ENCODE measurements at places on chromosomes 4 and X.

GRCh38 chr4:69876071-69876470, 16.1 kb upstream of the SULT1E1 start:
- DNase-seq: no peak

DNA sequence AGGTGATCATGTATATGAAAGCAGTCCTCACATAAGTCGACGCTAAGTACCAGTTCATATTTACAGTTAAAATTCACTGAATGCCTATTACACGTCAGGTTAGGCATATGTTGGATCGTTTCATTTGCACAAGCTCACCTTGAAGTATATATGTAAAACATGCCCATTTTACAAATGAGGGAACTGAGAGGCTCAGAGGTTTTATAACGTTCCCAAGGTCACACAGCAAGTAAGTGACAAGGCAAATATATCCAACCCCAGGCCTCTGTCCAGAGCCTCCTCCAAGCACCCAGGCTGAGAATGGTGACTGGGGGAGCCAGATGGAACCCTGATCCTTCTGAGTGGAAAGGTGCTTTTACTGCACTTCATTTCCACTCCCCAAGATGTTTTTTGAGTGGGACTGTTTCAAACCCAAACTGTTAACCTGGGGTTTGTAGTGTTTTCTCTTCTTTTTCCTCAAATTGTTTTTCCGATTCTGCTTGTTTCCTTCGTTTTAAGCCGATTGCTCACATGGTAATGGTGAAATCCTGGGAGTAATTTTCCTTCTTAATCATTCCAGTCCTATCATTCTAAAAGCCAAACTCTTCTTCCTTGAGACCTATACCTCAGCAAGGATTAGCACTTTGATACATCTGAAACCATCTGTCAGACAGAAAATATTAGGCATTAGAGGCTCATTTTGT, 791 bp downstream of the SMIM20 start:
- DNase-seq: no peak

DNA sequence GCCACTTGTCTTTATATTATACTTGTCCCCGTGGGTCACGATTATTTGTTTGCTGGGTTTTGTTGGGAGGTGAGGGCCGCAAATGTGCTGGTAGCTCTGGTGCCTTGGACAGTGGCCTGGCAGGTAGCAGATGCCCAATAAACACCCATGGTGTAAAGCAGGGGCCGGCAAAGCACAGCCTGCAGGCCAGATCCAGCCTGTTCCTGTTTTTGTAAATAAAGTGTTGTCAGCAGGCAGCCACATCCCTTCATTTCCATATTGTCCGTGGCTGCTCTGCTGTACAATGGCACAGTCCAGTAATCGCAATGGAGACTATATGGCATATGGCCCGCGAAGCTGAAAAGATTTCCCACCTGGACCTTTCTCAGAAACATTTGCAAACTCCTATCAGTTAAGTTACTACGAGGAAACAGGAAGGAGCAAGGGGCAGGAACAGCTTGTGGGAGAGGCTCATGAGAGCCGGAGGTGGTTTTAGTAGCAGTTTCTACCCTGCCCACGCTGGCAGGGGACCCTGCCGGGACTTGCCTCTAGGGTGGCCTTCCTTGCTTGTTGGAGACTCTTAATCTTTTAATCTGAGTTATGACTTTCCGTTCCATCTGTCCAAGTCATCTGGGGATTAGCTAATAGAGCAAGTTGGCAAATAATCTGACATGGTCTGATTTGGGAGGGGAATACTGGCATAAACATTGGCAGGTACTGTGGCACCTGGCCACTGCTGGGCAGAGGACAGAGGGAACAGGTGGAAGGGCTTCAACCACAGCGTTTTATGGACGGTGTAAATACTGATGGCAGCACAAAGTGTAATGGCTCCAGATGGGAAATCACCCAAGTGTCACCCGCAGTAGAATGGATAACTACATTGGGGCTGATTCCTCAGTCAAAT, 19.6 kb downstream of the CLCN4 start:
- DNase-seq: no peak

DNA sequence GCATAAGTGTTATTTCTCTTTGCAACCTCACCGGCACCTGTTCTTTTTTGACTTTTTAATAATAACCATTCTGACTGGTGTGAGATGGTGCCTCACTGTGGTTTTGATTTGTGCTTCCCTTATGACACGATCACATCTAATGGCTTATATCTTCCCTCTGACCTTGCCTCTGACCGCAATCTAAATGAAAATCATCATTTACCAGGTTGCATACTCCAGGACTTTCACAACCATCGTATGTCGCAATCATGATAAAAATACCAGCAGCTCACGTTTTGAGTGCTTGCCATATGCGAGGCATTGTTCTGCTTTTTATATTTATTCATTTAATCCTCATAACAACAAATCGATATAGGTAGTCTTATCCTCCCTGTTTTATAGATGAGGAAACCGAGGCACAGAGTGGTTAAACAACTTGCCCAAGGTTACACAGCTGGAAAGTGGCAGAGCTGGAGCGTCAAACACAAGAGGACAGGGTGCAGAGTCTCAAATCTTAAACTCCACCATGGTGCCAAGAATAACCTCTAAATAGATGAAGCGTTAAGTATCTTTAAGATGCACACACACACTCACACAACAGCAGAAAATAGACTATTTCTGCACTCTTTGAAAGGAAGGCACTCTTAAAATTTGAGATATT, 102.2 kb downstream of the SEL1L3 start:
- DNase-seq: no peak

- no peak for DNase-seq
Measured at GRCh38 chrX:24248042-24248441, 65.8 kb downstream of the SUPT20HL2 start.

GRCh38 chr4:96240041-96240440, 400.1 kb downstream of the PDHA2 start:
- DNase-seq: no peak

- peak; percentile 56 for DNase-seq
Measured at GRCh38 chr4:85498068-85498733, 23.3 kb downstream of the ARHGAP24 start.

DNA sequence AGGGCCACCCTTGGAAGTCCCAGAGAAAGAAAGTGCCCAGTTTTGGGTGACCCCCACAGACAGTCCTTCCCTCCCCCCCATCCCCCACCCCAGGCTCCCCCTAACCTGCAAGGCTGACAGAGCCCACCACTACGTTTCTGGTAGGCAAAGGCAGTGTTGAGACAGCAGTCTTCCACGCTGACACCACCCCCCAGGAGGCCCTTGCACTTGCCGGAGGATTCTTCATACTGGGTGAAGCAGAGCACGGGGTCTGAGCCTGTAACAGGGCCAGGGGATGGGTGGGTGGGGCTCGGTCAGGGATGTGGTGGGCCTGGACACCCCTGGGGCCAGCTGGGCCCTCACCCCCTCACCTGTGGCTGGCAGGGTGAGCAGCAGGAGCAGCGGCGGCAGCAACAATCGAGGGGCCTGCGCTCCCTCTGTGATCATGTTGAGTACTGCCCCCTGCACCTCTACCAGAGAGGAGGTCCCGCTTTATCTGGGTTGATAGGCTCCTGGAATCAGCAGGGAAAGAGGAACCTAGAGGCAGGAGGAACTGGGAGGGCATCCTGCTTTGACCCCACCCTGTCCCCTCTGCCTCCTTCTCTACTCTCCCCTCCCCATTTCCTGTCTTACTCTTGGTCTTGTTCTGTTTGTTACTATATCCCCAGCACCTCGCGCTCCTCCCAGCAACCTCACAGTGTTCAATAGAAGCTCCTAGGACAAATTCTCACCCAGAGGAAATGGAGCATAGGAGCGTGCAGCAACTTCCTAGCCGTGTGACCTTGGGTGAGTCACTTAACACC, at the start of gene CFP:
TSS of gene CFP (minus strand) at position 512 of the 782 bp plus-strand sequence. CDS start at position 426, 86 bp downstream.
- DNase-seq: no peak

DNA sequence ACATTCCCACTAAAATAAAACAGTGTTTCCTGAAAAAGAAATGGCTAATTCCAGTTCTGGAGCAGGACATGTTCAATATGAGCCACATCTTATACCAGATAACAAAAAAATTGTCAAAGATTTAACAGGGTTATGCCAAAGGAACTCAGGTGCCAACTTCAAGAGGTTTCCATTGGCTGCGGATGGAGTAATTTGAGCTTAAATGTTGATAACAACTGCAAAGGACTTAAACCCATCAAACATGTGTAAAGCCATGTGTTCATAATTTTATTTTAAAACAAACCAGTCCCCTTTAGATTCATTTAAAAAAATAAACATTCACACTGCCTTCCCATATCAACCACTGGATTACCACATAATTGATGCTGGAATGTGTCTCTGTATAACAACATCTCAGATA, 156.4 kb upstream of the PCDH18 start:
- DNase-seq: no peak

DNA sequence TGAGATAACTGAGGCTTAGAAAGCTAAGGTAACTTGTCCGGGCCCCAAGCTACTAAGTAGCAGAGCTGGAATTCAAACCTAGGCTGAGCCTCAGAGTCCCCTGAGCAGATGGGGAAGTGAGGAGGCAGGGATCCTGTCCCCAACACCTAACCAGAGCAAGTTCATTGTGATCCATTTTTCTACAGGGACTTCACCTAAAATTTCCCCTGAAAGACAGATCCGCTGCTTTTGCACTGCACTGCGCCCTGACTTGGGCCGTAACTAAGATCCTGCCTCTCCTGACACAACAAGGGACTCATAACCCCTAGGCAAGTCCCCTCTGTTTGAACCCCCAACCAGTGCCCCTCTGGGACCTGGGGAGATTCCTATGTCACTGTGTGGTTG, 25.6 kb upstream of the MTM1 start:
- DNase-seq: no peak

GRCh38 chrX:98448524-98448923, 1564.8 kb downstream of the RPA4 start:
- DNase-seq: no peak

GRCh38 chr4:37803348-37803973, 23.0 kb upstream of the PGM2 start:
- no peak for DNase-seq

Data from left cardiac atrium (tissue), 4 donors.